ENCODE measurements at places on chromosomes 13 and 19.
A peak's percentile ranks its signal among the peaks of the same experiment; 100 is the strongest.

- no peak for DNase-seq
Observed at GRCh38 chr13:49858178-49858856, 65.8 kb upstream of the KPNA3 start.

GRCh38 chr13:43269037-43269481, 245.7 kb downstream of the DNAJC15 start:
- DNase-seq = peak; percentile 60

GRCh38 chr19:18046059-18046718, 38.2 kb downstream of the ARRDC2 start:
- no peak for DNase-seq

GRCh38 chr19:55305983-55306562, 19.1 kb downstream of the TMEM150B start:
- no peak for DNase-seq

- DNase-seq = no peak
Observed at GRCh38 chr19:13951799-13952153, 533 bp upstream of the DCAF15 start.

- no peak for DNase-seq
Observed at GRCh38 chr19:28134311-28134710, 1078.6 kb downstream of the UQCRFS1 start.

- DNase-seq = no peak
Observed at GRCh38 chr19:3129112-3129511, 6.7 kb upstream of the GNA15 start.

GRCh38 chr13:26996965-26997752, 174.5 kb downstream of the USP12 start:
- no peak for DNase-seq

DNA sequence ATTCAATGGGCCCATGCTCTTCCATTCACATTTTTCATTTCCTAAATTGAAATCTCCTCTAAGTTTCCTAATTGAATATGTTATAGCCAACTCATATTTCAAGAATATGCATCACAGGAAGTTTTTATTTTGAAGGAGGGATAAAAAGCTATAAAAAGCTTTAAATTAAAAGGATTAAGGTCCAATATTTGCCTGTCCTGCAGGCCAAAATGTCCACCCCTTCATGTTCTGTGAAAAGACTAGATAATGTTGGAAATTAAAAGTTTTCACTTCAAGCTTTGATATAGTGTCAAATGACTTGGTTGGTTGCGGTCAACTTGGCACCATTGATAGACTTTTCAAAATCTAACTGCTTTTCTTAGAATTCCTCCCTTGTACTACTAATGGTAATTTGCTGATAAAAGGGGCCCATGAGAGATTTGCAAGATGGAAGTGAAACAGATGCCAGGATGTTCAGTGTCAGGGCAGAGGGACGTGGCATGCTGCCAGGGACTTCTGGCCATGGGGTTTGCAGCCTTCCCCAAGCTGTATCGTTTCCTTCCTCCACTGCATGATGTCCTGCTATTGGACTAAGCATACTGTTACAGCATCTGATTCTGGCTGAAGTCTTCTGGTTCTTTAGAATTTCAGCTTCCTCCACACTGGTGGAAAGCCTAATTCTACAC, 547.3 kb upstream of the MIR17HG start:
- DNase-seq = no peak

DNA sequence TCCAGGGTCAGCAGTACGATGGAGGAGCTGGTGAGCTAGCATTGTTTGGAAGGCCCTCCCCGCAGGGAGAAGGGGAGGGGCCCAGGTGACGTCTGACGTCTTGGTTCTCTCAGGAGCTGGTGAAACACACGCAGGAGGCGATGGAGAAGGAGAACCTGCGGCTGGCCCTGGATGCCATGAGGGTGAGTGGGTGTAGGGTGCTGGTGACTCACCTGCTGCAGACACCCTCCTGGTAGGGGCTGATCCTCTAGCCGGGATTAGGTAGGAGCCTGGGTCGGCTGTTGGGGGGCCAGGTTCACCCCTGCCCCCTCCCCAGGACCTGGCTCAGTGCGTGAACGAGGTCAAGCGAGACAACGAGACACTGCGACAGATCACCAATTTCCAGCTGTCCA, 55.8 kb downstream of the VAV1 start:
- no peak for DNase-seq

- no peak for DNase-seq
Observed at GRCh38 chr13:59906413-59907049, 257.2 kb downstream of the DIAPH3 start.

DNA sequence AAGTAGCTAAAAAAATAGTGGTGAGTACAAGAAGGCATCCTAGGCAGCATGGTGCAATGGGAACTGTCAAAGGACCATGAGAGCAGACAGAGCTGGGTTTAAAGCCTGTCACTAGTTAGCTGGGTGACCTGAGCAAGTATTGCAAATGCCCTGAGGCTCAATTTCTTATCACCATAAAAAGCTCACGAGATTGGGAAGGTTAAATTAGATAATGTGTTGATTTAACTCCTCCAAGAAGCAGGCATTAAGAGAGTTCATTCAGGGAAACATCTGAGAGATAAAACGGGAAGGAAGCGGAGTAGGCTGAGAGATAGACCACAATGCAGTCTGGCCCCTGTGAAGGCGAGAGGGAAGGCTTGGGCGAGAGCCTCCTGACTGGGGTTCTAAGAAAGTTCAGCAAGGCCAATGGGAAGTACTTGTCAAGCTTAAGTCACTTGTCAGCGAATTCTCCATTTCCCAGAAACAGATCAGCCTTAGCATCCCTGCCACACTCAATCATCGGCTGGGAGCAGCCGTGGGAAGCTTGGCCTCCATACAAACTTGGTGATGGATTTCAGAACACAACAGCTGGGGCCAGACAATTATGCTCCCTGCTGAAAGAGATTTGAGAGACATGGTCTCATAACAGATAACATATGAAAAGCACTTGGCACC, 105.5 kb downstream of the POU4F1 start:
- DNase-seq = no peak

- peak; percentile 57 for DNase-seq
Observed at GRCh38 chr19:17289489-17289888, 7.8 kb downstream of the ANKLE1 start.

DNA sequence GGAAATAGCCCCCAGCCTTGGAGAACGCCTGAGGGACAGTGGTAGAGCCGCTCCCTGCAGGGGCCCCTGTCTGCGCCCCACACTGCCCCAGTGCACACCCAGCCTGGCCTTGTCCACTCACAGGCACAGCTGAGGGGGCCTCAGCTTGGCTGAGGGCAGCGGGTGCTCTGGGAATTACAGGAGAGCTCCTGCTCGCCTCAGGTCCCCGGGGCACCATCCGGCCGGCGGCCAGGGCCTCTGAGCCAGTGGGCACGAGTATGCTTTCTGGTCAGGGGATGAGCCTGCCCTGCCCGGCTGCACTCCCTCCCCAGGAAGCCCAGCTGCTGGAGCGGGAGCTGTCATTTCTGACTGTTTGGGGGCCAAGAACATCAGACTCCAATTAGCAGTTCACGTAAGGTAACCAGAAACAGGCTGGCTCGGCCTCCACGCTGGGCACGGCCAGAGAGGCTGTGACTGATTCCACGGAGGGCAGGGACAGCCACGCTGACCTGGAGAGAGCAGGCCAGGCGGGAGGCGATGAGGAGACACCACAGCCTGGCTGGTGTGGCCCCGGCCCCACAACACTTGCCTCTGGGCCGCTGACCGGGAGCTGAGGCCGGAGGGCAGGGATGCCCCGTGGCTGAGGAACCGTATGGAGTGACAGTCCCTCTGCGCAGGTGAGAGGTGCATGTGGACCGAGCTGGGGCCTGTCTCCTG, 15.4 kb downstream of the CEBPG start:
- DNase-seq = peak; percentile 43

DNA sequence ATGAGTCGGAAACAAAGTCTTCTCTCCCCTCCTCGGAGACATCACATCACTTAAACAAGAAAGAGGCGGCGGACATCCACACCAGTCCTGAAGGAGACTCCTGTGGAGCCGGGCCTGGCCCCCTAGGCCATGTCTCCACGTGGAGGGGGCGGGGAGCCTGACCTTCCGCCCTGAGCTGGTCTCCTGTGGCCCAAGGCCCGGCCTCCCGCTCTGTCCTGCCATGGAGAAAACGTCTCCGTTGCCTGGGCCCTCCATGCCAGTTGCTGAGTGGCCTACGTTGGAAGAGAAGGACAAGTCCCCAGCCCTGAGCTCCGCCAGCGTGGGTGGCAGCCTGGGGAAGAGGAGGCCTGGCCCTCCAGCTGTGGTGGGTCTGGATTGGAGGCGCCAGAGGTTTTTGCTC, 5.5 kb upstream of the CACTIN start:
- no peak for DNase-seq

DNA sequence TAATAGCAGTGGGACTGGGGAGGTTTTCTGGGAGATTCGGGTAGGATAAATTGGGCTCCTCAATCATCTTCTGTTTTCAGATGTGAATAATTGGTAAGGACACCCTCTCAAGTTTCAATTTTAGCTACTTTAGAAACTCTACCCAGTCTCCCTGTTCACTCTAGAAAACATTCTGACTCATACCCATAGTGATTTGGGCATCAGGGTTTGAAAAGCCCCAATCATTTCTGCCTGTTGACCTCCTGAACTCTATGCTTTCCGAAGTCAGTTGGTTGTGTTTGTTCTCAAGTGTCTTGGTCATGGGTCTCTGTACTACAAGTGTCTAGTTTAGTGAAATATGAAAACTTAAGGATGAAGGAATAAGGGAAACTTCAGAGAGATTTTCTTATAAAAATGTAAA, 911.3 kb upstream of the GPC6 start:
- no peak for DNase-seq

DNA sequence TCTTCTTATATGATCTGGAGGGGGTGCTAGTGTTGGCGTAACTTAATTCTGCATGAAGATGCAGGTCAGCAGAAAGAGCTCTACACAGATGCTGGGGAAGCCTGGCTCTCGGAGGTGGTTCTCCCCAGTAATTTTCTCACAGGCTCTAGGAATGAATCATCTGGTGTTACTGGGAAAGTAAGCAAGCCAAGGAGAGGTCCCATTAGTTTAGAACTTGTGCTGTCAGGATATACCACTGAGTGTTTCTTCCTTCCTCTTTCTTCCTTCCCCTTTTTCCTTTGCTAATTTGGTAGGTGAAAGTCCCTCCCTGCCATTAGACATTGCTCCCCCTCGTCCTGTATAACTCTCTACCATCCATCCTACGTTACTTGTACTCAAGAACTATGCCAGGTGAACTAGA, 68.3 kb downstream of the ATP8A2 start:
- no peak for DNase-seq

GRCh38 chr13:37485756-37486155, 112.8 kb downstream of the POSTN start:
- DNase-seq = no peak

DNA sequence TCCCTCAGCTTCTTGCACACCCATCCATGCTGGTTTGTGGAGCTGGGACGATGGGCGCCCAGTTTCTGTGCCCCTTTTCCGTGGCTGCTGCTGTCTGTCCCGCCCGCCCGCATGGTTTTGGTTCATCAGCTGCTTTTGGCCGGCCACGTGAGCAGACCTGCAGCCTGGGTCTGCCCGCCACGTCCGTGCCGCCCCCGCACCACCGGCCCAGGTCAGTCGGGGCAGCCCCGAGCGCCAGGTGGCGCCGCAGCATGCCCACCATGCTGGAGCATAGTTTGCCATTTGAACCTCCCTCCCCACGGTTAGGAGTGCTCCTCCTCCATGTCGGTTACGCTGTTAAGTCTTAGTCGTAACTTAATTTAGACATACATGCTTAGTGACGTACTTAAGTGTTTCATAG, 15.3 kb upstream of the RPS15 start:
- DNase-seq = no peak

DNA sequence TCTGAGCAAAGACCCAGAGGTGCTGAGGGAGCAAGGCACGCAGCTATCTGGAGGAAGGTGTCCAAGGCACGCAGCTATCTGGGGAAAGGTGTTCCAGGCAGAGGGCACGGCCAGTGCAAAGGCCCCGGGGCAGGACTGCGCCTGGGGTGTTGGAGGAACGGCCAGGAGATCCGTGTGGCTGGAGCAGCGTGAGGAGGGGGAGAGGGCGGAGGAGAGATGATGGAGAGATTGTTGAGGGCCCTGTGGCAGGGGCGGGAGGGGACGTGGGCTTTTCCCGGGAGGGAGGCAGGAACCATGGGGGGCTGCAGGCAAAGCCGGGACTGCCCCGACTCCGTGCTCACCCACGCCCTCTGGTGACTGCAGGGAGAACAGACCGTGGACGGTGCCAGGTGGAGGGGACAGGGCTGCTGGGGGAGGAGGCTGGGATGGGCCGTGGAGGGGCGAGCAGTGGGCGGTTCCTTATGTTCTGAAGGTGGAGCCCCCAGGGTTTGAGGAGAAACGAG, 13.3 kb upstream of the MISP start:
- peak; percentile 47 for DNase-seq

DNA sequence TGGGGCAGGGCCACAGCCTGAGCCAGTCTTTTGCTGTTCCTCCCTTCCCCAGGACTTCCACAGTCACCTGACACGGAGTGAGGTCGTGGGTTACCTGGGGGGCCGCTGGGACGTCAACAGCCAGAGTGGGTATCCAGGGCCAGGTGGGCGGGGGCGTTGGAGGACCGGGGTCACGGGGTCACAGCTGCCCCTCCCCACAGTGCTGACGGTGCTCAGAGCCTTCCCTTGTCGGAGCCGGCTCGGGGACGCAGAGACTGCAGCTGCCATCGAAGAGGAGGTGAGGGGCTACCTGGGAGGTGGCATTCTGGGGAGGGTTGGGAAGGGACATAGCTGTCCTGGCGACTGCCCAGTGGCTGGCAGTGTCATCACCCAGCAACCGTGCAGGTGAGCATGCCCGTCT, 11.5 kb downstream of the MPND start:
- no peak for DNase-seq

DNA sequence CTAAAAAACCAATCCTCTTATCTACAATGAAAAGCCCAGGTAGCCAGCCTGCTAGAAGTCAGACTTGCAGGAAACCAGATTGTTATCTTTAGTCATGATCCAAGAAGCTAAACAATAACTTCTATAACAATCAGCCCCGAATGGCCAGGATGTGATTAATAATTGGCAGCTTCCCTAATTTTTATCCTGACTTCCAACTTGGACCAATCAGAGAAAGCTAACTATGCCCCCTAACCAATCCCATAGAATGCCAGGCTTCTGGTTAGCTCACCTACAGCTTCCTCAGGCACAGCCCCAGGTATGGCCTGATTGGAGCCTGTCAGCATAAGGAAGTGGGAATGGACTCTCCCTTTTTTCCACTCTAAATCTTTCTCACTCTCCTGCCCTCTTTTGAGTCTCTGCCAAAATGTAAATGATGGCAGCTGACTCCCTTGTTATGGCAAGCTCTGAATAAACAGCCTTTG, 394.9 kb downstream of the DLEU7 start:
- no peak for DNase-seq

DNA sequence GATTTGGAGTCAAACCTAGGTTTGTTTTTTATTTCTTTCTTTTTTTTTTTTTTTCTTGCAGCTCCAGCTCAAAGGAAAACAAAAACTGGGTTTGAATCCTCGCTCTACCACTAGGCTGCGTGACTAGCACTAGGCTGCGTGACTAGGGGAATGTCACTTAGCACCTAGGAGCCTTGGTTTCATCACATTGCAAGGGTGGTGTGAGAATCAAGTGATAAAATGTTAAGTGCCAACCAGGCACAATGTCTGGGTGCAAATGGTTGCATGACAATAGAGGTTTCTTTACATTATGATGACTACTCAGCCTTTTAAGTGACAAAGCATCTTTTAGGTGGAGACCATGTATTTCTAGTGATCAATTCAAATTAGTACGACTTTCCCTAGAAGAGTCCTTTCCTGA, 27.9 kb downstream of the RCBTB2 start:
- no peak for DNase-seq

All from uterus (tissue), 4 donors.